ENCODE measurements at places on chromosomes 1 and 21.

GRCh38 chr1:61344696-61345095 lies 262.3 kb downstream of the NFIA start:
- DNase-seq: no peak

- DNase-seq: no peak
These were observed 77.1 kb upstream of the COG2 start for GRCh38 chr1:230565141-230565540.

- no peak for DNase-seq
These were observed 38.4 kb downstream of the UTP25 start for GRCh38 chr1:209866201-209866600.

- no peak for DNase-seq
These were observed 20.8 kb upstream of the C1orf159 start for GRCh38 chr1:1136547-1137230.

DNA sequence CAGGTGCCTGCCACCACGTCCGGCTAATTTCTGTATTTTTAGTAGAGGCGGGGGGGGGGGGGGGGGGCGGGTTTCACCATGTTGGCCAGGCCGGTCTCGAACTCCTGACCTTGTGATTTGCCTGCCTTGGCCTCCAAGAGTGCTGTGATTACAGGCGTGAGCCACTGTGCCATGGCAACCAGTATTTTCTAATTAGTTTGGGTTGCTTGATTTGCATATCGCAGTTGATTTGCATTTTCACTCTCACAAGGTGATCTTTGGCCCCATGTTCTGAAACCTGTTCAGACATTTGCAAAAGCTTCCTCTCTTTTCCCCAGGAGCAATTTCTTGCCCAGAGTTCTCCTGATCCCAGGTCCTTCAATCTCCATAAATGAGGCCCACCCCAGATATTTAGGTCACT lies 1.7 kb downstream of the TOR3A start:
- DNase-seq: no peak

DNA sequence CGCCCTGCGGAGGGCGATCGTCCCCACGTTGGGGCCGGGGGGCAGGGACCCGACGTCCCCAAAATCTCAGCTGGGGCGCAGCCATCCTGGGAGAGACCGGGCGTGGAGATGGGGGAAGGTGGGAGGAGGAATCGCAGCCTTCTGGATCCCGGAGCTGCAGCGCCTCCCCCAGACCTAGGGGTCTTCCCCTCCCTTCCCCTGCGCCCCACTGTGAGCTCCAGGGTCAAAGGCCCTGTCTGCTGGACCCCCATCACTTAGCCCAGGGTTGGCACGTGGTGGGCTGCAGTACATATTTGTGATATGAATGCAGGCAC lies 90.2 kb upstream of the VAMP3 start:
- no peak for DNase-seq

DNA sequence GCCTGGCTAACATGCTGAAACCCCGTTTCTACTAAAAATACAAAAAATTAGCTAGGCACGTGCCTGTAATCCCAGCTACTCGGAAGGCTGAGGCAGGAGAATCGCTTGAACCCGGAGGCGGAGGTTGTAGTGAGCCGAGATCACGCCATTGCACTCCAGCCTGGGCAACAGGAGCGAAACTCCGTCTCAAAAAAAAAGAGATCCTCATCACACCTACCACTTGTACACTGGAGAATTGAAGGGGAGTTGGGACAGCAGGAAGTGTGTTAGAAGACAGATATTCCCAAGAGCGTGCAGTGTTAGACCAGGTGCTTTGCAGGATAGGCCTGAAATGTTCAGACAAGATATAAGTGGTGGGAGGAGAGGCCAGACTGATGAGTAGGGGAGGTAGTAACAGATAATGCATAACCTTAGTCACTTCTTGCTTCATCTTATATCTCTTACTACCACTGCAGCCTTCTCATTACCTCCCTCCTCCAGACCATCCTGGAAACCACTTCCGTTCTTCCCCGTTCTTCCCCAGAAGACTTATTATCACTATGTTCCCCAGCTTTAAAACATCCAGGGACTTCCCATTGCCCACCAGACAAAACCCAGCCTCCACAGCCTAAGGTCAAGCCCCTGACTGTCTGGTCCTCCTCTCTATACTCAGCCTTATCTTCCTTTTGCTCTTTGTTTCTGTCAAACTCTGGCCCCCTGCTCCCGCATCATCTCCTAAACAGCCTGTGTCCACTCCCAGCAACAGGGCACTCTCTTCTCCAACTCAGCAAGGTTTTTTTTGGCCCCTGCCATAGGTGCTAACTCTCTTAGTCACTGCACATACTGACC lies 21.3 kb downstream of the FAM20B start:
- DNase-seq: no peak

DNA sequence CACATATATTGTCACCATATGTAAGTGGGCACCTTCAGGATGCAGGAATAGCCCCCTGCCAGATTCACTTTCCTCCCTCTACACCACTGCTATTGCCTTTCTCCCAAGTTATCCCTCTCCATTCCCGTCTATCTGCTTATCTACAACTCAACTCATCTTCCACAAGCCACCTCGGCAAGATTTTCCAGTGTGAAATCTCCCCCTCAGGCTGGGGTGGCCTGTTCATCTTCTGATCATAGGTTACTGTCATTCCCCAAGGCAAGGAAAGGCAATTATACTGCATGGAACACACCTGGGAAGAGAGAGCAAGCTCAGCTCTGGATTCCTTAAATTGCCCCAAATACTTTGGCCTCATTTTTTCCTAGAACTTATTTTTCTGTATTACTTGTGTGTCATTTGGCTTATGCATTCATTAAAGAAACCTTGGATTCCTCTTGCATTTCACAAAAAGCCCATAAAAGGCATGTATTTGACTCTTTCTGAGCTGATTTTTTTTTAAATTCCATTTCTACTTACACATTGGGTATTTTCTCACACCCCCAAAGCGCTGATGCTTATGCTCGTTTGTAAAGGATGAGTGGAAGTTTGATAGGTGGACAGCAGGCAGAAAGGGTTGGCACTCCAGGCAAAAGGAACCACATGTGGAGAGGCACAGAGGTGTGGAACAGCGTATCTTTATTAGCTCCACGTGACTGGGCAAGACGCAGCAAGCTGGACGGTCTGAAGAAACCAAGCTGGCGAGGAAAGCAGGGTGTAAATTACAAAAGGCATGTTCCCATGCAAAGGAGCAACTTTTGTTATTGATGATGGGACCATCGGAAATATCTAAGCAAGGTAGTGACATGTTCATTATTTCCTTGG lies 169.7 kb upstream of the RAB4A start:
- no peak for DNase-seq

DNA sequence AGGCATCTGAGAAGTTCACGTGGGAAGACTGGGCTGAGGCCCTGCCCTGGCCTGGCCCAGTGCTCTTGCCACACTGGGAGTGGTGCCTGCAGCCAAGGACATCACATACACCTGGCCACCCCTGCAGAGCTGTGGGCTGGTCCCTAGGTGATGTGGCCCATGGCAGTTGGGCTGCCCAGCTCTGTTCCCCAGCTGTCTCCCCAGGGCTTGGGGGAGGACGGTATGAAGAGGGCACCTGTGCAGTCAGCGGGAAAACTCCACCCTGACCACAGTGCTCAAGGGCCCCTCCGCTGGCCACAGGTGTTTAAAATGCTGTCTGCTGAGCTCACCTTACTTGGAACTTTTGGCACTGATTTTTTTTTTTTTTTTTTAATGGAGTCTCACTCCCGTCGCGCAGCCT lies 120.4 kb upstream of the SLC25A33 start:
- no peak for DNase-seq

GRCh38 chr1:25082995-25083394 lies 149.3 kb downstream of the SYF2 start:
- DNase-seq: no peak

- DNase-seq: no peak
These were observed 6.0 kb upstream of the SF3A3 start for GRCh38 chr1:37995751-37996345.

GRCh38 chr1:77888081-77888780 lies at the start of gene NEXN:
Gene NEXN (plus strand): TSS chr1:77888624. CDS start chr1:77916107, 27,483 bp downstream.
- DNase-seq: no peak

Data from activated CD4-positive, alpha-beta T cell treated with anti-CD3 and anti-CD28 coated beads, Interleukin-2, amount 50 U/mL, for 16 hours (primary cell).